NCI-H69 (cell line): ENCODE measurements at places on chromosomes 2 and 18.

DNA sequence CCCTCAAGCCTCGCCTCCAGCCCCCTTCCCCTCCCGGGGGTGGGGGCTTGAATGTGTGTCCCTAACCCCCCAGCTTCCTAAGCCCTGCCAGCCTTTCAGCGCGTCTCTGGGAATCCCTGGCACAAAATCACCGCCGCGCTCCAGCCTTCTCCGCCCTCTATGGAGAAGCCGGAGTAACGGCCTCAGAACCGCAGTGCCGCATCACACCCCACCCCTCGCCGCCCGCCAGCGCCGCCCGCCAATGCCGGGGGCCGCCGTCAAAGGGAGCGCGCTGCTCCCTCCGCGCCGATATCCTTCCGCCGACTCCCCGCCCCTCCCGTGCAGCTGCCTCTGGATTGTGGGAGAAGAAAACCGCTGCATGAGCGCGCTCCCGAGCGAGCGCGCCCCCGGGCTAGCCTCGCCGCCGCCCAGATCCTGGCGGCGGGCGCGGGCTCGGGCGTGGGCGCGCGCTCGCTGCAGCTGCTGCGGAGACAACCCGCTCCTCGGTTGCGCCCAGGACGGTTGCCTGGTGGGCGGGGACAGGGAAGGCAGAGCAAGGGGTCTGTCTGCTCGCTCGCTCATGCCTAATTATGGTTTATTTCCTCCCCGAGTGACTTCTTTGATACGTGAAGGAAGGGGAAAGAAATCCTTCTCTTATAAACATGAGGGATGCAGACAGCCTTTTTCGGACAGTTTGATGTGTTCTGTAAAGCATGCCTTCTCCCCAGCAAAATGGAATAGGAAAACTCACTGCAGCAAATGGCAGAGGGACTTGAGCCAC lies at the start of gene CCDC88A:
TSS of gene CCDC88A (minus strand) at position 178 of the 760 bp plus-strand sequence. CDS start 777 bp downstream, outside the sequence.
- DNase-seq = peak; percentile 96

DNA sequence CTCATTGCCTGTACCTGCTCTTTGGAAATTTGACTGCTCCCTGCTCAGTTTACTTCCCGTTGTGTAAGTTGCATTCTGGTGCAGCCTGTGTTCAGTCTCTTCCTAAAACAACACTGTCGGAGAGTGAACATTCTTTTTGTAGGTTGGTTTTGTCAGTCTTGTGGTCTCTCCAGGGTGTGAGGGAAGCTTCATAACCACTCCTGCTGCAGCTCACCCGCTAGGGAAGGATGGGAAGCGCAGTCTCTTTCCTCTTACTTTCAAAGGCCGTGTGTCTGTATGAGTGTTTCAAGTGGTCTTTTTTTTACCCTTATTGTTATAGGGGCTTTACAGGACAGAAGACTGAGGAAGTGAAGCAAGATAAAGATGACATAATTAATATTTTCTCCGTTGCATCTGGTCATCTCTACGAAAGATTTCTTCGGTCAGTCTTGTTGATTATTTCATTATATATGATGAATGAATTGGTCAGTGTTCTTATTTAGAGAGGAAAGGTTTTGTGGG lies 87.2 kb downstream of the UGGT1 start:
- no peak for DNase-seq

GRCh38 chr2:1985571-1985970 lies 241.3 kb upstream of the PXDN start:
- DNase-seq = no peak

GRCh38 chr2:140122001-140122400 lies 1341.8 kb upstream of the NXPH2 start:
- no peak for DNase-seq

GRCh38 chr18:75257605-75258004 lies 47.0 kb downstream of the TSHZ1 start:
- DNase-seq = no peak

DNA sequence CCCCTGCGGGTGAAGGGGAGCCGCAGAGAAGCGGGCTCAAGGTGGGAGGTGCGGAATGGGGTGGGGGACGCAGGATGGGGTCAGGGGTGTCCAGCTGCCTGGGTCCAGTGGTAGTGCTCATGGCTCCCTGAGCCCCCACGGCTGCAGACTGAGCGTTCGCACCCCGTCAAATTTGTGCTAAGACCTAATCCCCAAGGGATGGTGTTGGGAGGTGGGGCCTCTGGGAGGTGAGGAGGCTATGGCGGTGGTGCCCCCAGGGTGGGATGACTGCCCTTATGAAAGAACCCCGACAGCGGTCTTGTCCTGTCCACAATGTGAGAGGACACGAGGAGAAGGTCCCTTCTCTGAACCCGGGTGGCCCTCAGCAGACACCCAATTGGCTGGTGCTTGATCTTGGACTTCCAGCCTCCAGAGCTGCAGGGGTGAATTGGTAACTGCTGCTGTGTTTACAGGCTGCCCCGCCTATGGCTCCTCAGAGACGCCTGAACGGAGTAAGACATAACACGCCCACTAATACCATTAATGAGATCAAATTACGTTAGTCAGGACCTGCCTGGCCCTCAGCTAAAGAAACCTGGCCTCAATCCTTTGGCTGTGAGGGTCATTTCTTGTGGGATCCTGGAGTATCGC lies 42.6 kb downstream of the PXDN start:
- DNase-seq = no peak

DNA sequence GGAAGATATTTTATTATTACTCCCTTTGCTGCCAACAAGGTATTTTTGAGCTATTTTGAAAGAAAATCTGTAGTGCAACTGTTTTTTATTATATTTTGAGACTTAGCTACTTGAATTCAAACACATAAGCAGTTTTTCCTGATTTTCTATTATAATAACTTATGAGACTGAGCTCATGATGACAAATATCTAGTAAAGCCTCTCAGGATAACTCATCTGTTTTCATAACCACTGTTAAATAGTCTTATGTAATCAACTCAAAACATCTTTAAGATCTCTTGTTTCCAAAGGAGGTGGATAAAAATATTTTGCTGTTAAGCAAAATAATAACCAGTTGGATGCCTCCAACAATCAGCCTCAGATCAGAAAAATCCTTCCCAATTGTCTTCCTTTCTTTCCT lies 21.9 kb upstream of the PPP1CB start:
- no peak for DNase-seq

- peak; percentile 83 for DNase-seq
These were observed 135.5 kb downstream of the MGAT5 start for GRCh38 chr2:134389381-134389780.

DNA sequence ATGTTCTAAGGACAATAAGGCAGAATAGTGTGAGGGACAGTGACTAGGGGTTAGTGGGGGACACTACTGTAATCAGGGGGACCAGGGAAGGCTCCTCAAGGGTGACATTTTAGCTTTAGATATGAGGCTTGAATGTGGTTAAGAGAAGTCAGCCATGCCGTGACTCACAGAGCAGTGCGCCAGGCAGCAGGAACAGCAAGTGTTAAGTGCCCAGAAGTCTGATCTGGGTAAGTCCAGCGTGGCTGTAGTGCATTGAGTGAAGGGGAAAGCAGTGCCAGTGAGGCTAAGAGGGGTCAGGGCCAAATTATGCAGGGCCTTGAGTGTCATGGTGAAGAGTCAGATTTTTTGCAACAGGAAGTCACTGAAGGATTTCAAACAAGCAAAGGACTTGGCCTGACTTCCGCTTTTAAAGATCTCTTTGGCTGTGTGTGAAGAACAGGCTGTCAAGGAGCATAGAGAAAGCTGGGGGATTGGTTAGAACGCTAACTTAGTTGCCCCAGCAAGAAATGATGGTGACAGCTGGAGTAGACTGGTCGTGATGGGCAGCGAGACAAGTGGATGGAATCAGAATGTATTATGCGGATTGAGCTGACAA lies 151.5 kb downstream of the MSH2 start:
- no peak for DNase-seq

GRCh38 chr18:28855524-28855923 lies 678.6 kb upstream of the CDH2 start:
- DNase-seq = no peak

- DNase-seq = no peak
These were observed 282.0 kb upstream of the PXDN start for GRCh38 chr2:2026252-2026831.

DNA sequence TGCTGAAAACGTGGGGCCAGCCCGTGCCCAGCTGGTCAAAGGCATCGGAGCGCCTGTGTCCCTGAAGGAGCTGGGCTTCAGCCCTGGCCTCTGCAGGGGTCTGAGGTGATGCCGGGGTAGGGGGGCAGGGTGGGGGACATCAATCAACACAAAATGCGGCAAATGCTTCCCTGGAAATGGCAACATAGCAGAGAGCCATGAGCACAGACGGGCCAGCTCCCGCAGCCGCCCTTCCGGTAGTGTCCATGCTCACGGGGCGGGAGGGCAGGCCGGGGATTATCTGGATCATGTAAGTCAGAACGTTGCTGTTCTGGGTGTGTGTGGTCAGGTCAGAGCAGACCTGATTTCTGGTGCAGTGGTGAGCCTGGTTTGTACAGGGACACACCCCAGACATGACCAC lies 56.5 kb upstream of the TWIST2 start:
- no peak for DNase-seq

DNA sequence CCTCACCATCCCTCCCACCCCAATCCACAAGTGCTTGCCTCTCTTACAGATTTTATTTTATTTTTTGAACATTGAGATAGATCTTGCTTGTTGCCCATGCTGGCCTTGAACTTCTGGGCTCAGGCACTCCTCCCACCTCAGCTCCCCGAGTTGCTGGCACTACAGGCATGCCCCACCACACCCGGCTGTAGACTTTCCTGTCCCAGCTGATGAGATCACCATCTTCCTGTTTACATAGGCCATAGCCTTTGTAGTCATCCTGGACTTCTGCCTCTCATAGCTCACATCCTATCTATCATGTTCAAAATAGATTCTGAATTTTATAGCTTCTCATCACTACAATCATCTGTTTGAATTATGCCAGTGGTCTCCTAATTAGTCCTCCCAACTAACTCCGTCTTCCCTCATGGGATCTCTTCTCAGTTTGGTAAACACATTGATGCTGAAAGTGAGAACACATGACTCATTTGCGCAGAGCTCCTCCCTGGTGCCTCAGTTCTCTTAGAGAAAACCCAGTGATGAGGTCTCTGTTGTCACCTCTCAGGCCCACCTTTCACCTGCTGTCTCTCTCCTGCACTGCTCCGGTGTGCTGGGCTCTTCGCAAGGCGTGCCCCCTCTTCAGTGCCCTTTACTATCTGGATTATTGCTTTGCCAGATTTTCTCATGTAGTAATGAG lies 243.0 kb downstream of the ZNF407 start:
- peak; percentile 70 for DNase-seq

DNA sequence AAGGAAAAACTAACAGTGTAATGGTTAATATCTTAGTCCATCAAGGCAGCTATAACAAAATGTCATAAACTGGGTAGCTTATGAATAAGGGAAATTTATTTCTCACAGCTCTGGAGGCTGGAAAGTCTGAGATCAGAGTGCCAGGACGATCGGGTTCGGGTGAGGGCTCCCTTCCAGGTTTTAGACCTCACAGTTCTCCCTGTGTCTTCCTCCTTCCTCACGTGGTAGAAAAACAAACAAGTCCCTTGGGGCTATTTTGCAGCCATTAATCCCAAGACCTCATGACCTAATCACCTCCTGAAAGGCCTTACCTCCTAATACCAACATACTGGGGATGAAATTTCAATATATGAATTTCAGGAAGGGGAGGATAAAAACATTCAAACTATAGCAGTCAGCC lies 455.9 kb downstream of the CNTNAP5 start:
- DNase-seq = no peak

- DNase-seq = peak; percentile 81
These were observed 96.3 kb downstream of the FAM210A start for GRCh38 chr18:13629841-13630715.

DNA sequence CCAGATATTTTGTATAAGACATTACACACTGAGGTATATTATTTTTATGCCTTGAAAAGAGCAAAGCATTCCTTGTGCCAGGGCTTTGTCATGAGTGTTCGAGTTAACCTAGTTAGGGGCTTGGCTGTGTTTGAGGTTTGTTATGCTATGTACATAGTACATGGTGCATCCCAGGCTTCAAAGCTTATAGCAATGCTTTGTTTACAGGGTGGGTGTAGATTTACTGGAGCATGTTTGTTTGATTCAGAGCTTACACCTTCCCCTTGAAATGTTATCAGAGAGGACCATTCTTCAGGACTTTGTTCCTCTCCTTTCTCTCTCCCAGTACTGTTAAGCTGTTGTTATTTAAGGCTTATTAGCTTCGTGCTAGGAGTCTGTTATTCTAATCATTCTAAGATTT lies 738.7 kb upstream of the LRRTM4 start:
- DNase-seq = no peak
